ENCODE measurements at places on chromosomes 11 and 22. TPM values are rescaled to one million over a fixed set of nuclear protein-coding genes. Genes with fewer than 3 reads are reported as not detected.

DNA sequence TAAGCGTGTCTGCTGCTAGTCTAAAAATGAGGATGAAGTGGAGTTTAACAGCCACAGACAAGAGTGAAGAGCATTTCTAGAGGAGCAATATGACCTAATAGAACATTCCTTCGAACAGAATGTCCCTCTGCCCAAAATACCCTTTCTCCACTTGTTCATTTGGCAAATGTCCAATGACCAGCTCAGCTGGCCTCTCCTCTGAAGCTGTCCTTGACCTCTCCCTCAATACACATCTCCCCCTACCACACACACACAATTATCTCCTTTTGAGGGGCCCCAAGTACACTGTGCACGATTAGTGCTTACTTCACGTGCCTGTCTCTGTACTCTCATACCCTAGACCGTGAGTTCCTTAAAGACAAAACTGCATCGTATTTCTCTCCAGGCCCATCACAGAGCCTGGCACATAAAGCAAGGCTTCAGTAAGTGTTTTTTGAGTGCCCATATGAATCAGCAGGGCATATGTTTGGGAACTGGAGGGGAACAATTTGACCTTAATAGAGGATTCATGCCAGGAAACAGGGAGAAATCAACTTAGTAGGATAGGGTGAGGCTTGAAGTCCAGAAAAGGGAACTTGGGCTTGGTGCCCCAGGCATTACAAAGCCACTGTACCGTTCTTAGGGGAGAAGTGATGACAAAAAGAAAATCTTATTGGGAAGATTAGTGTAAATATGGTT lies 18.1 kb upstream of the NCAM1 start:
- DNase-seq = no peak

DNA sequence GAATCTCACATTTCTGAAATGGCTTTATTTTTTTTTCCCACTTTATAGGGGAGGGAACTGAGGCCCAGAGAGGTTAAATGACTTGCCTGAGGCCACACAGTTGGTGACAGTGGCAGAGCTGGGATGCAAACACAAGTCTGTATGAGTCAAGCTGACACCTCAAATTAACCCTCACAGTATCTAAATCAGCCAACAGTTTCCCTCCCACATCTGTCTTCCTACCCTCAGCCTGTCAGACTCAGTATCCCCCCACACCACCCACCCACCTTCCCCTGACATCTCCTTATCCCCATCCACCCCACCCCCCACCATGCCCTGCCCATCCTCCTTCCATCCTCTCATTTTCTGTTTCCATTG lies 95.2 kb downstream of the TP53I11 start:
- DNase-seq = no peak

DNA sequence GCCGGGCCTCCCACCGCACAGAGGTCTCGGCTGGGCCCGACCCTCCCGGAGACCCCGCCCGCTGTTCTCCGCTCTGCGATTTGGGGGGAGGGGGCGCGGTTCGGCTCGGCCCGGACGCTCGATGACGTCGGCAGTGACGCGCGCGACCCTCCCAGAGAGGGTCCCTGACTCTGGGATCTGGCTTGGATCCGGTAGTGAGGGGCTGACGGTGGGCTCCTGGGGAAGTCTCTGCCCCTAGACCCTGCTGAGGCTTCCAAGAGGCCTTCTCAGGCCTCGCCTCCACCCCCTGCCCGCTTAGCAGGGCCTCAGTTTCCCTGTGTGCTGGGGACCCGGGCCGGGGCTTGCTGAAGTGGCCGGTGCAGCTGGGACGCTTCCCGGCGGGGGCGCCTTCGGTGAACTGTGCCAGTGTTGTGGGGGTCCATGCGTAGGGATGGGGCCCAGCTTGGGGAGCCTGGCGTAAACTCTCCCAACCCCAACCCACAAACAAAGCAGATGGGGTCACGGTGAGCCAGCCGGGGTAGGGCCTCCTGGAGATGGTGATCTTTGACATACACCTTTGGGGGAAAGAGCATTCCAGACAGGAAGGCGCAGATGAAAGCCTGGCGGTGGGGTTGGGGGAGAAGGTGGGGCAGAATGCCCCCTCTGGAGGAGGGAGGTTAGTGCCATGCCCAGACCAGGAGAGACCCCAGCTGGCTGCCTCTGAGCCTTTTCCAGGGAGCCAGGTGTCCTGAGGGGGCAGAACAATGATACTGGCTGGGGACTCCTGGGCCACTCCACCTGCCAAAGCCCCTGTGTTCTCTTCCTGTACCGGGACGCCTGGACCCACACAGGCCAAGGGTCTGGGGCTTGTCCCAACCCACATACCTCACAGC lies 1.0 kb downstream of the B4GALNT4 start:
- no peak for DNase-seq

GRCh38 chr22:35781898-35782297 lies 64.2 kb downstream of the APOL5 start:
- DNase-seq = no peak

DNA sequence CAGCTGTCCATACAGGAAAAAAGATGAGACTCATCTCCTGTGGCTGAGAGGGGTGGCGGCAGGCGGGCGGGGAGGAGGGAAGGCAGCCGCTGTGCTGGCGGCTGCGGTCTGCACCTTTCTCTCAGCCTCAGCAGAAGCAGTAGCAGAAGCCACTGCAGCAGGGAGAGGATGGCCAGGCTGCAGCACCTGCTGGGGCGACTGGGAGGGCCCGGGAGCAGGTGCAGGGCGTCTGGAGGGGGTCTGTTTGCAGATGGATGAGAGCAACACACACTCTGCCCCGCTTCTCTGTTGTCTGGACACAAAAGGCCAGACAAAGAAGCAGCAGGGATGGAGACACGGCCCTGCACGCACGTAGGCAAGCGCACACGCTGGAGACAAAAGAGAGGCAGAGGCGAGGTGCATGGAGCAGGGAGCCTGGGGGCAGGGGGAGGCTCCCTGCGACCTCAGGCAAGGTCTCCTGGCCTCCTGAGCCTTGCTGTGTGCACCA lies 9.3 kb upstream of the MIAT start:
- DNase-seq = no peak

DNA sequence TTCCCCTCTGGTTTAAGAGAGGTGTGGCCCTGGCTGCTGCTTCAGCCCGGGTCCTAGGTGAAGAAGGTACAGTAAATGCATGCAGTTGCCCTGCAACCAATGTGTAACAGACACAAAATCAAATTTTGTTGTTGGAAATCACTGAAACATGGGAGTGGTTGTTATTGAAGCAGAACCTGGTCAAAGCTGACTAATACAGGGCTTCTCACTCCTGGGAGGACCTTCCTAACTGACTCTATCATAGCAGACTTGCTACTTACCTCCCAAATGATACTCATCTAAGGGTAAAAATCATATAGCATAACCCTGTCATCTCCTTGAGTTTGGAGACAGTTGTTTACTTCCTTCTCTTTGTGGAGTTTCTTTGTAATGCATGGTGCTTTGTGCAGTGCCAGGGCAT lies 52.6 kb downstream of the SLC1A2 start:
- no peak for DNase-seq

DNA sequence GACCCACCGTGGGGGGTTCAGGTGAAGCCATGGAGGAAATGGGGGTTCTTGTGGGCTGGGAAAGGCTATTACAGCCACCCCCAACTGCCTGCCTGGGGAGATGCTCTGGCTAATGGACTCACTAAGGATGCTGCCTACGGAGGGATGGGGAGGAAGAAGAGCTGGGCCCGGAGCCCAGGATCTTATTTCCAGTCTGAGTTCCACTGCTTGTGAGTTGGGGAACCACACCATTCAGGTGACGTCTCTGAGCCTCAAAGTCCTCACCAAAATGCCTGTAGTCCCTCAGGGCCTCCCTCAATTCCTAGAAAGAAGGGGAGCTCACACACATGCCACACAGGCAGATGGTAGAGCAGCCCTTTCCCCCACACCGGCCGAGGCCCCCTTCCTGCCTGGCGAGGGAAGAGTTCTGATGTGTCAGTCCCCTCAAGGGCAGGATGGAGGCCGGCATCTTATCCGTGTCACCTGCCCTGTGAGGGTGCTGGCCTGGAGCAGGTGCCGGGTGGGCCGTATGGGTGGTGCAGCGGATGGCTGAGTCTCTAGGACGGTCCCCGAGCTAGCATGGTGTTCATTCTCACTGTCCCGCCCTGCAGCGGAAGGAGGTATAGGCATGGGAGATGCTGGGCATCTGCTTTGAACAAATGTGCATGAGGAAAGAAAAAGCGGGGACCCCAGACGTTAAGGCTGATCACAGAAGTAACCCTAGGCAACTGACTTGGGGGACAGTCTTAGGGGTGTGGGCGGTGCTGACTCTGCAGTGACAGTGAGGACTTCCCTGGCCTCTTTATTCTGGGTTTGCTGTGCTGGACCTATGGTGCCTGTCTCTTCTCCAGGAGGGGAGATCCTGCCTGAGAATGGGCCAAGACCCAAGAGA lies 15.7 kb downstream of the MRGPRF start:
- DNase-seq = no peak

GRCh38 chr11:102489186-102490145 lies 36.9 kb upstream of the TMEM123 start:
- no peak for DNase-seq

GRCh38 chr11:13324141-13324540 lies 46.6 kb downstream of the BMAL1 start:
- DNase-seq = no peak

GRCh38 chr22:45336971-45337431 lies 27.3 kb downstream of the FAM118A start:
- DNase-seq = no peak

GRCh38 chr22:38554281-38554680 lies 15.7 kb downstream of the DMC1 start:
- peak; percentile 23 for DNase-seq

GRCh38 chr11:134731213-134731961 lies 319.3 kb upstream of the B3GAT1 start:
- no peak for DNase-seq

GRCh38 chr11:35049859-35050531 lies 89.0 kb upstream of the CD44 start:
- DNase-seq = no peak

DNA sequence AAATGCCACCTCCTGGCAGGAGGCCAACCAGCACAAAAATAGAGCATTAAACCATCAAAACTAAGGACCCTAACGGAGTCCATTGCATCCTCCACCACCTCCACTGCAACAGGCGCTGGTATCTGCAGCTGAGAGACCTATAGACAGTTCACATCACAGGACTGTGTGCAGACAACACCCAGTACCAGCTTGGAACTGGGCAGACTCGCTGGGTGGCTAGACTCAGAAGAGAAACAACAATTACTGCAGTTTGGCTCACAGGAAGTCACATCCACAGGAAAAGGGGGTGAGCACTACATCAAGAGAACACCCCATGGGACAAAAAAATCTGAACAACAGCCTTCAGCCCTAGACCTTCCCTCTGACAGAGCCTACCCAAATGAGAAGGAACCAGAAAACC lies 11.6 kb upstream of the TMEM45B start:
- DNase-seq = no peak

DNA sequence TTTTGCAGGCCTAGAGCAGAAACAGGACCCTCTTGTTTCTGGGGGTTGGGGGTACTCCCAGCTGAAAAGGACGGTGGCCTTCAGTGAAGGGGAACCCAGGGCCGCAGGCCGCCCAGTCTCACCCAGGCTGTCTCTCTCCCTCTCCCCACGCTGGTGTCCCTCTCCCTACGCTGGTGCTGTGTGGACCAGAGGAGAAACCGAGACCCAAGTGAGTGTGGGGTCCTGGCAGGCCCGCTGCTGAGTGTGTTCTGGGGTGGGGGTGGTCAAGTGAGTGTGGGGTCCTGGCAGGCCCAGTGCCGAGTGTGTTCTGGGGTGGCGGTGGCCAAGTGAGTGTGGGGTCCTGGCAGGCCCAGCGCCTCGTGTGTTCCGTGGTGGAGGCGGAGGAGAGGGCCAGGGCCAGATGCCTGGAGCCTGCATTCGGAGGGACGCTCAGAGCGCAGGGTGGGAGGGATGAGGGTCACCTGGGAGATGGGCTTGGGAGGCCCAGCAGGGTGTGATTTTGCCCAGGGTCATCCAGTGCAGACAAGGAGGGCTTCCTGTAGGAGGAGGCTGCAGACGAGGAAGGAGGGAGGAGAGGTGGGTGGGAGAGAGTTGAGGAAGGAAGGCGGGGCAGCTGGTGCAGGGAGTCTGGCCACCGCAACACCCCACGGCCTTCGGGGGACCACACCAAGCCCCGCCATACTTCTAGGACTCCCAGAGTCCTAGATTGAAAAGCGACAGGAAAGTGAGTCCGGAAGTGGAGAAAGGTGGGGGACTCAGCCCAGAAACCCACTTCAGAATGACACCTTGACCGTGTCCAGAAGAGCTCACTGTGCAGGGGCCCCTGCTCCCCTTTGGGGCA lies 10.3 kb downstream of the TNNT3 start:
- DNase-seq = no peak

GRCh38 chr11:73520353-73521061 lies 77.4 kb downstream of the FAM168A start:
- no peak for DNase-seq

- DNase-seq = no peak
Observed at GRCh38 chr11:95816037-95816436, 25.7 kb downstream of the CEP57 start.

DNA sequence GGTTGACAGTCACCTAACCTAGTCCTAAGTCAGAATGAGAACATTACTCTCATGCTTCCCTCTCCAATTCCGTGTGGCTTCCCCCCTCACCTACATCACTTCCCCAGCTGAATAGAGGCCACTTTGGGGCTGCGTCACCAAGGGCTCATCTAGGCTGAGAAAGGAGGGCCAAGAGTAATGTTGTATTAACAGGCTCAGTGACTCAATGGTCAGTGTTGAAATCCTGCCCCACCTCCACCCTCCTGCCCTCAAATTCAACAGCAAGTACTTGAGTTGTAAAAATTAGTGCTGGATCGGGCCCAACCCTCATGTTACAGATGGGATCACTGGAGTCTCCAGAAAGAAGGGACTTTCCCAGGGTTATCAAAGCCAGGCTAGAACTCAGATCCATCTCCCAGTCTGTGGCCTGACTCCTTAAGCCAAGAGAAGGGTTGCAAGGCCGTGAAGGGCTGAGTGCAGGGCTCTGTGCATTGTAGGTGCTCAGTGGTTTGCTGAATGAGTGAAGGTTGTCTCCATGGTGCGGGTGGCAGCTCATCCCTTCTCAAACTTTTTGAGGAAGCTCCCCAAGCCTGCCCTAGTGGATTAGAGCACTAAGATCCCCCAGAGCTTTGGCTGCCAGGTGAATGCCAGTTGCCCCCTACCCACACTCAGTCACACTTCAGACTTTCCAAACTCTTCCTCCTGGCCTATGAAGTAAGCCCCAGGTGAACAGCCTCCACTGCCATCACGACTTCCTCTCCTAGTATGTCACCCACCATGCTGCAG lies 3.2 kb downstream of the DGAT2 start:
- DNase-seq = peak; percentile 18

- DNase-seq = no peak
Observed at GRCh38 chr22:37484480-37485394, 1.4 kb downstream of the MFNG start.

- no peak for DNase-seq
Observed at GRCh38 chr11:6746626-6747025, 25.1 kb downstream of the OR2AG2 start.

APLNR gene
- not detected for polyA plus RNA-seq

MTMR2 gene
- 43.3 TPM for polyA plus RNA-seq

OR52R1 gene
- not detected for polyA plus RNA-seq

ART1 gene
- polyA plus RNA-seq = not detected

BLID gene
- polyA plus RNA-seq = 0.94 TPM

TRIM34 gene
- polyA plus RNA-seq = 18.3 TPM

SEPTIN5 gene
- 15.5 TPM for polyA plus RNA-seq

MUC2 gene
- polyA plus RNA-seq = not detected

PDE2A gene
- polyA plus RNA-seq = 0.11 TPM

Measured in AG04450 (cell line).